Stimulated activated CD4-positive, alpha-beta T cell treated with anti-CD3 and anti-CD28 coated beads, Interleukin-1b, Interleukin-23, amount 100 ng/mL, for 1 hour (primary cell): ENCODE measurements at places on chromosomes 5 and 9.
A peak's percentile ranks its signal among the peaks of the same experiment; 100 is the strongest.

DNA sequence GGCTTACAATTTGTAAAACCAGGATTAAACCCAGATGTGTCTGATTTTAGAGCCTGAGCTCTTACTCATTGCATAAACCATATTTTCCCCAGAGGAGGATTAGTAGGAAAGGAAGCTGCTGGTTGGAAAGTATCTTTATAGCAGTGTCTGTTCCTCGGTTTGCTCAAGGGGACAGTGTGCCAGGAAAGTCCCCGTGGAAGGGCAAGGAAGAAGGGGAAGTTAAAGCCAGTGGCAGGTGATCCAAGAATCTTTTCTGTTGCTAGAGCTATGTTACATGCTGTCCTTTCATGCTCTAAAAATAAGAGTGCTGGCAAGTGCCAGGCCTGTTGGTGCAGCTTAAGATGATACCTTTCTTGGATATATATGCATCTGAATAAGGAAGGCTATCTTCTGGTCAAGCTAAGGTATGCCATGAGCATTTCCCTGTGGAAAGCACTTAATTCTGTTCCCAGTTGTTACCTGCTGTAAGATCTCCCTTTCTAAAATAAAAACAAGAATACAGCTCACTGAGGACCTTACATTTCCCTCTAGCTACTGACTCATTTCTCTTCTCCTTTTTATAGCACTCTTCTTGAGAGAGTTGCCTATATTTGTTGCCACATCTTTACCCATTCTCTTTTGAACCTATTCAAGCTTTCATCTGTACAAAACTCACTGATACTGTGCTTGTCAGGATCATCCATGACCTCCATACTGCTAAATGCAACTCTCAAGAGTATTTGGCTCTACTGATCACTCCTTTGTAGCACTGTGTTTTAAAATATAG lies 8.0 kb downstream of the PDCD1LG2 start:
- DNase-seq, result no peak

DNA sequence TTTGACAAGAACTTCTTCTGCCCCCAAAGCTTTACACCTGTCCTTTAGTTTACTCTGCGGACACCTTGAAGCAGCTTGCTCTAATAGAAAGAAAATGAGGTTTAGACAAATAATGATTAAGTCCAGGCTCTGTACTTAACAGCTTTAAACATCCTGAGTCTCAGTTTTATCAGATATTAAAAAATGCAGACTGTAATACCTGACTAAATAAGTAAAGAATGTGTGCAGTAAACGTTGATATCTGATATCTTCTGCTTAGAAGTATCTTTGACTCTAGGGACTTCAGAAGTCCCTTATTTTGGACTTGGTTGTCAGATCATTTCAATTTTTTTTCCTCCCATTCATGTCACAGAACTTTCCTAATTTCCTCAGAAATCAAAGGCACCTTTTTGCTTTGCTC lies 1060.4 kb downstream of the CDH12 start:
- DNase-seq, result no peak

DNA sequence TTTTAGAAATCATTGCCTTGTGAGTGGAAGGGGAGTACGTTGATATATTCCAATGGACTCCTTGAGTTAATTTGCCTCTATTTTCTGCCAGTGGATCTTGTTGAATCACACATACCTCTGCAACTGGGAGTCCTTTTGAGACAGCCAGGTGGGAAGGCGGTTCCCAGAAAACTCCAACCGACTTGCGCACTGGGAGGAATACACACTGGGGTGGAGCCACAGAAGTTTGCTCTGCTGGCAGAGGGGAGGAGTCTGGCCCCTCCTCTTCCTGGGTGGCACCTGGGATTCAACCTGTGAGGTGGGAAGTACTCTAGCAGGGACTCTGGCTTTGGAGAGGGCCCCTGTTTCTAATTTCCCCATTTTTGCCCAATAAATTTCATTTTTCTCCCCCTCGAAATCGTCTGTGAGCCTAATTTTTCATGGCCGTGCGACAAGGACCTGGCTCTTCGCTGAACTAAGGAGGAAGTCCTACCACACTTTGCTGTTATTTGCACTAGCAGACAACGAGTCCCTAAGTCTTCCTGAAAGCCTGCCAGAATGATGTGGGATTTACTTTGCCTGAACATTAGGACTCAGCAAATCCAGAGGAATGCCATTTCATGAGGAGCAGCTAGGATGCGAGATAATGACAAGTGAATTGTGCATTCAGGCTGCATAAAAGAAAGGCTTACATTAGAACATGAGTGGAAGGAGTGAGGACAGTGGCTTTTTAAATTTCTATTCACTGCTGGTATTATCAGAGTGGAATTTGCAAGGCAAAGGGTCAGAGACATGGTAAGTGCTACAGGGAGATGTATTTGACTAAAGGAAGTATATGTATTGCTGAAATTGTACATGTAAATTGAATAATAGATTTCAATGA lies 67.2 kb downstream of the PRLR start:
- no peak for DNase-seq

GRCh38 chr5:111922344-111922743 lies 165.3 kb upstream of the NREP start:
- no peak for DNase-seq

- DNase-seq, result no peak
Measured at GRCh38 chr5:33317271-33317670, 123.5 kb upstream of the TARS1 start.

GRCh38 chr5:886716-887325 lies 5.8 kb downstream of the BRD9 start:
- DNase-seq, result no peak

DNA sequence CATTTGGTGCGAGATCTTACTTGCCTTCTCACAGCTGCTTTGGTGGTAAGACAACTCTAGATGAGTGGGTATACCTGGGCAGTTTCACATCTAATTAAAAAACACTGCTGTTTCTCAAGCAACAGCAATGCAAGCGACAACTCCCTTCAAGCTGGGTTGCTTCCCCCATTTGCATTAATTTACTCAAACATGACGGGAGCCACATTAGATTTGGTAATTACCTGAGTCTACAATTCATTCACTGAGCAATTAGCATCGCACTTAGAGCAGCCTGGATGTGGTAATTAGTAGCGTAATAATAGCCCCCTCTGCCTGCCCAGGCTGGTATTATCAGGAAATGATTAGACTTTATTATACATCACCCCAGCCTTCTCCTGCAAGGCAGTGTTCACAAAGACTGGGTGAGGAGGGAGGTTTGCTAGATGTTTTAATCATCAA lies 73.4 kb downstream of the FBXO38 start:
- DNase-seq, result no peak

GRCh38 chr9:87322840-87323635 lies 174.6 kb upstream of the DAPK1 start:
- no peak for DNase-seq

GRCh38 chr5:102130890-102131289 lies 165.2 kb downstream of the SLCO4C1 start:
- no peak for DNase-seq

DNA sequence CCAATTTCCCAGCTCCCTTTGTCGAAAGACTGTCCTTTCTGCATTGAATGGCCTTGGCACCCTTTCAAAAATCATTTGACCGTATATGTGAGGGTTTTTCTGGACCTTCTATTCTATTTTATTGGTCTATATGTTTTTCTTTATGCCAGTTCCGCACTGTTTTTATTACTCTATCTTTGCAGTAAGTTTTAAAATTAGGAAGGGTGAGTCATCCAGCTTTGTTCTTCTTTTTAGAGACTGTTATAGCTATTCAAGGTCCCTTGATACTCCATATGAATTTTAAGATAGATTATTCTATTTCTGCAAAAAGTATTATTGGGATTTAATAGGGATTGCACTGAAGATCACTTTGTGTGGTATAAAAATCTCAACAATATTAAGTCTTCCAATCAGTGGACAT lies 44.2 kb upstream of the STARD4 start:
- DNase-seq, result no peak

DNA sequence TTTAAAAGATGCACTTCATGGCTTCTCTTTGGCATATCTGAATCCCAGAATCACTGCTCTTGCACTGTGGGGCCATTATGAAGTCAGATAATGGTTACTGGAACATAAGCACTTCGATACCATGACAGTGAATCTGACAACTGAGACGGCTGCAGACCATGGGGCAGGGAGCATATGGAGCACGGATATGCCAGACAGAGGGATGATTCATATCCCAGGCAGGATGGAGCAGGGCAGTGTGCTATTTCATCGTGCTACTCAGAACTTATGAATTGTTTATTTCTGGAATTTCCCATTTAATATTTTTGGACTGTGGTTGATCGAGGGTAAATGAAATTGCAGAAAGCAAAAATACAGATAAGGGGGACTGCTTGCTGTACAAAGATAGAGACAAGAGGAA lies 145.0 kb downstream of the EGFLAM start:
- DNase-seq, result no peak

DNA sequence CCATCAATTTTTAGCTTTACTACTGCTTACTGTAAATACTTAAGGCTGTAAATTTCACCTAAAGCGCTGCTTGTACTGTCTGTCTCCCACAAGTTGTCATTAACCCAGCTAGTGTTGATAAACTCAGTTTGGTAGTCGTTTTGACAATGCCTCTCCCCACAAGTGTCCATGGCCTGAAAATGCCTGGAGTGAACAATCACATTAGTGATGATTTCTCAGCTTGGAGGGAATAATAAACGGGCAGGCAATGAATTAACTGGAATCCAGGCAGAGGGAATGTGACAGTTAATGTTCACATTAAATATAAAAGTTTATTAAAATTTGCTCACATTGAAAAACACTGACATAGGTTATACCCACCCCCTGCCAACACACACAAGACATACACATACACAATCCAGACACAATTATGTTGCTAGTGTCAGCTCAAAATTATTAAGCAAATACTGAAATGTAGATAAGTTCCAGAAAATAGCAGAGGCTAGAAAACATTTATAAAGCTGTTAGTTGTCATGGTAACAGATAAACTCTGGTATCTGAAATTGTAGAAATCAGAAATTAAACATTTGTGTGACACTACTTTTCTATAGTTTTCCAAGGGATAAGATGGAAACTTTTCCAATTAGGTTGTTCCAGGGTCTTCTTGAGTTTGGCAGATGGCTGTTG lies 341.9 kb downstream of the DIRAS2 start:
- no peak for DNase-seq

DNA sequence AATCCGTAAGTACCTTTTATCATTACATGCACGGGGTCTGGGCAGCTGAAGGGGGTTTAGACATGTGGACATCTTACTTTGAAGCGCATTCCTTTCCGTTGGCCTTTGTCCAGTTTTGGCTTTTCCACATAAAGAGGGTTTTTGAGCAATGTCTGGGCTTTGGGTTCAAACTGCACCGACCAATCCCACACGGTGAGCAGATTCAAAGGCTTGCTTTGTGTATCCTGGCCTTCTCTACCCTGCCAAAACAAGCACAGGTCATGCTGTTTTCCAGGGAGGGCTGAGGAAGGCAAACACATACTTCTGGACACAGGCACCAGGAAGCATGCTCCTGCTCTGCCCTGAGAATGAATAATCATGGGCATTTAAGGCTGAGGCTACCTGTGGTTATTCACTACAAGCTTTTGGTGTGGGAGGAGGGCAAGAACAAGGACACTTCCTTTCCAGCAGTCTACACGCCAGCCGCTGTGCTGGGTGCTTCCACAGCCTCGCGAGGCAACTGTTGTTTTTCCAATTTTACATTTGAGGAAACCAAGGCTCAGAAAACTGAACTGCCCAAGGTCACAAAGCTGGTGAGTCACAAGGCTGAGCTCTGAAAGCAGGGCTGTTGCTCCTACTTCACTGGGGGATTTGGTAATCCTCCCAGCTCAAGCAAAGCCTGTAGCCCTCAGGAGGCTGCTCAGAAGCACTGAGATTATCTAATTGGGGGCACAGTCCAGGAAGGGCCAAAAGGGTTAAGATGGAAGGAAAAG lies 59.8 kb upstream of the GOLPH3 start:
- no peak for DNase-seq

- no peak for DNase-seq
Measured at GRCh38 chr5:140169410-140169809, 5.6 kb upstream of the CYSTM1 start.

GRCh38 chr5:116883875-116884274 lies 309.3 kb upstream of the SEMA6A start:
- DNase-seq, result no peak

DNA sequence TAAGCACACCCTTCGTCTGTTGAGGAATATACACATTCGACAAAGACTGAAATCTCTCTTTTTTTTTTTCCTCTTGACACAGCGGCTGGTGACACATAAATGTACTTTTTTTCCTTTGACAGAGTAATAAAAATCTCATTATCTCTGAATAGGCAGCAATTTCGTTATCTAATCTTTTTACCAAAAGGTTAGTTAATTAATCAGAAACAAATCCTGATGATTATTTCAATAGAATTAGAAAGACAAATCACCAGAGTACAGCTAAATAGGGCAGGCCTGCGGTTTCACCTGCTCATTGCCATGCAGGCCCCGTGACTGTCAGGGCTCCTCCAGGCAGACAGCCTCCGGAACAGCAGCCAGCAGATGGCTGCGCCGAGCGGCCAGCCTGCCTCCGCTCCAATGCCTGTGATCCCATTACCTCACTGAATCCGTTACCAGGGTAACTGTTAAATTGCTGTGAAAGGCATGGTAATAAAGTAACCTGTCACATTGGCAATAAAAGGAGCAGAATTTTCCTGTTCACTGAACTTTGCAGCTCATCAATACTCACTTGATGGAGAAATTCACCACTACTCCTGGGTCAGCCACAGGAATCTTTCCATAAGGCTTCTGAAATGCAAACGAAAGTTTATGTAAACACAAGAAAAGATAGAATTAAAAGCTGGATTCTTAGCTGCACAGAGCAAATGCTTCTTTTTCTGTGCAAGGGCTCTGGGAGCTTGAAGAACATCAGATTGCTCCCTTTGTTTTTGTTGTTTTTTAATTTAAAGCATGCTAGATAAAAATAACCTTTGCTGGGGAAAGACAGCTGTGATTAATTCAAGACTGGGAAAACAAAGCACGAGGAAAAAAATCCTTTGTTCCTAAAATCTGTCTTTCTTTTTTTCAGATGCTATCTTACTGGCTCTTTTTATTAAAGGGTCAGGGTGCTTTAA lies 666.4 kb upstream of the ZNF608 start:
- DNase-seq, result no peak

- no peak for DNase-seq
Measured at GRCh38 chr9:111144741-111145140, 106.5 kb upstream of the LPAR1 start.

GRCh38 chr5:373710-374602 lies 52.4 kb downstream of the AHRR start:
- peak; percentile 72 for DNase-seq

DNA sequence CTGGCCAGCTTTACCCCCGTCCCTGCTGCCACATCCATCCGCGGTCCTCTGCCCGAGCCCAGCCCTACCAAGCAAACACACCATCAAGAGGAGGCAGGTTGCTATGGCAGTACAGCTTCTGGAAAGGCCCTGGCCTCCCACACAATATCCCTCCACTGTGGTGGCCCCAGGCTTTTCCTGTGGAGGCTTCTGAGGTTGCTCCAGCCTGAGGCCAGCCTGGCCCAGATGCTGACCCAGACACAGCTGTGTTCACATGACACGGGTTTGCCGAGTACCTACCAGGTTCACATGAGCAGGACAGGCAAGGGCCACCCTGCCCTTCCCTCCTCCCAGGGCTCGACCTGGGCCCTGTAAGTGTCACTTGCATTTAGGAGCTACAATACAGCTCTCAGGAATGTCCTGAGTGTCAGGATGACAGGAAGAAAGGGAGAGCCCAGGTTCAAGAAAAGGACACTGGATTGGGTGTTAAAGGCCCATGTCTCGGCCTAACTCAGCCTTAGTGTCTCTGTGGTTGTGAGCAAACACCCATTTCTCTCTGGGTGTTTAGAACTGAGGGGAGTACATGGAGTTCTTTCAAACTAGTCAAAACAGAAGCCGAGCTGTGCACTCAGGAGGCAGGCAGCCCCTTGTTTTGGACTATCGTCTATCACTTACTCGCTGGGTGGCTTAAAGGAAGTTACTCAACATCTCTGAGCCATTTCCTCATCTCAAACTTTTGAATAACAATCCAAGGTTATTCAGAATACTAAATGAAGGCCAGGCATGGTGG lies 40.2 kb downstream of the NAIF1 start:
- DNase-seq, result no peak
